Umbilical cord (tissue), 2 donors: ENCODE measurements at places on chromosomes 1 and 21.

GRCh38 chr1:8042134-8042533 is 16.0 kb upstream of the ERRFI1 start:
- DNase-seq, result no peak

GRCh38 chr1:32651461-32652073 is 559 bp downstream of the RBBP4 start:
- no peak for DNase-seq

DNA sequence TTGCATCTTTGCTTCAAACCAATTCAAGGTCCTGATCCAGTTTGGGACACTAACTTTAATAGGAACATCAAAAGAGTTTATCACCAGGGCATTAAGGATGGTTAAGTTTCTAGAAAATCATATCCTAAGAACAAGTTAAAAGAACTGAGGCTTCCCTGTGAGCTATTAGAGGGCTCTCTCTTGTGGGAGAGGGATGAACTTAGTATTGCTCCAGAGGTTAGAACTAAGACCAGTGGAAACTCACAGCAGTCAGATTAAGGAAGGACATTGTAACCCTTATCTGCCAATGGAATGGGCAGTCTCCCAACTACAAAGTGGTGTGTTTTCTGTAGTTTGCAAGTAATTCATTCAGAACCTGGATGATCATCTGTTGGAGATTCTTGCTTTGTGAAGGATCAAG is 36.8 kb downstream of the UBE2U start:
- DNase-seq, result peak; percentile 85

DNA sequence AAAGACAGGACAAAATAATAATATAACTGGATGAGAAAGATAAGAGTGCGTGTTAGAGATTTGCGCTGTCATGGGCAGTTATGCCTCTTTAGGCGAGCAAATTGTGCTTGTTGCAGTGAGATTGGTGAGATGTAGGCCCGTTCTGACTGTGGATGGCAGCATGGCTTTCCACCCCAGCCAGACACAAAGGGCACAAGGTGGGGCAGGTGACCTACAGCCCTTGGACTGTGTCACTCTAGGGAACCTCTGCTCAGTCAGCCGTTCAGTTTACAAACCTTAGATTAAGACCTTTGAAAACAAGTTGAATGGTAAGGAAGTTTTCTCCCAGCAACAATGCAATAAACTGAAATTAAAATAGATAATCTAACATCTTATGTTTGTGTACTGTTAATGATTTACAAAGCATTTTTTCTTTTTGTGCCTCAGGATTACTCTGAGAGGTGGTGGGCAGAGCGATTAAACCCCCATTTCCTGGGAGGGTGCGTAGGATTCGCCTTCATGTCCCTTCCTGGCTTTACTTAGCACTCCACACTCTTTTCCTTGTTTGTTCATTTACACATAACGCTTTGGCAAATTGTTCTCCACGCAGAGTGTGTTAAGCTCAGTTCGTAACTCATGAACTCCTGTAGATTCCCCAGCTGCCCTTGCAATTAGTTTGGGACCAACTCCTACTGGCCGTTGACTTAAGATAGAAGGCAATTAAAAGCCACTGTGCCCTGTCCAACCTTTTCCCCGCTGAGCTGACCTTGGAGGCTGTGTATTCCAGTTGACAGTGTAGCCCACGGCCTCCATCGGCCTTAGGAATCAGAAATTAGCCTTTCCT is 58.1 kb upstream of the IGSF5 start:
- DNase-seq, result no peak

- DNase-seq, result no peak
Measured at GRCh38 chr1:223617323-223618070, 48.0 kb downstream of the CAPN8 start.

GRCh38 chr1:29395736-29396437 is 159.6 kb downstream of the PTPRU start:
- no peak for DNase-seq

- peak; percentile 70 for DNase-seq
Measured at GRCh38 chr1:31587720-31588423, 11.6 kb downstream of the TINAGL1 start.

DNA sequence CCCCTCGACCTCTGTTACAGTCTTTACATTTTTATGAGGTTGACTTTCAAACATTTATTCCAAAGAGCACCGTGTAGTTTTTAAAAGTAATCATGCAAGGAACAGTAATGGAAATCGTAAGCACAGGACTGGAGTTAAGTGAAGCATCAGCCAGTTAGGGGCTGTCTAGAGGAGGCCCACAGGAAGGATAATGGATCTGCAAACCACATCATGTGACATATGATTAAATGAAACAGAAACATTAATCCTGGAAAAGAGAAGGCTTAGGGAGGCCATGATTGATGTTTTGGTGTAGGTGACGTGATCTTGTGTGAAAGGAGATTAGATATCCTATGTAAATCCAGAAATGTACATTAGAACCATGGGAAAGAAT is 25.0 kb downstream of the RGS7 start:
- no peak for DNase-seq

GRCh38 chr1:182762536-182762935 is 27.0 kb upstream of the NPL start:
- DNase-seq, result no peak

DNA sequence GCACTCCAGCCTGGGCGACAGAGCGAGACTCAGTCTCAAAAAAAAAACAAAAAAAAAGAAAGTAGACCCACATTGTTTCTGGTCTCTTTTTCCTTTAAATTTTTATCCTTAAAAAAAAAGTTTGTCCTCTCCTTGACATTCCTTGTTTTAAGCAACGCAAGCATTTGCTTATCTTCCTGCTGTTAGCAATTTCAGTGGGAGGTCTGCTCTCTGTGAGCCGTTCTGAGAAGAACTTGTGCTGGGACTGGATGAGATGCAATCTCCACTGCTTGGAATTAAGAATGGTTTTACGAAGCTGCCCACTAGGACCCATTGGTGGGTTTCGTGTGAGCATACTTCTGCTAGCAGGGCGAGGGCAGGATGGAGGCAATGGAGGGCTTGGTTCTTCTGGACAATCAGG is 225.1 kb upstream of the TMEM51 start:
- DNase-seq, result peak; percentile 79

DNA sequence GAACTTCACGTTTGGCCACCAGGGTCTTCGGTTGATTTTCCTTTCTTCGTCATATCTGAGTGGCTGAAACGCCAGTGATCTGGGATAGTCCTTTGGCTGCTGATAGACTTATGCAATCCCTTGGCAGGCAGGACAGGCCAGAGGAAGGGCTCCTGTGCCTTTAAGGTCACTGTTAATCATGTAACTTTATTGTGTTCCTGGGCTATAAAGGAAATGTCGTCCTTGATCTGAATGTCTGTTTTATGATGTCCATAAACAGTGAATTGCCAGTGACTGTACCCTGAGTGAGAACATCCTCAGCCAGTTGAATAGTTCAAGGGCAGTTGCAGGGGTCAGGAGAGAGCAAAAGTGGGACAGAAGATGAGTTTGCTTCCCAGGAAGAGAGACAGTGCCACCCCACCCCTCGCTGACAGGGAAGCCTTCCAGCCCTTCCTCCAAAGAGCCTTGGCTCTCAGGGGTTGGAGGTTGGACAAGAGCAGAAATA is 68.0 kb downstream of the PDE9A start:
- DNase-seq, result peak; percentile 61

GRCh38 chr1:76867342-76868130 is at the start of gene ST6GALNAC5:
ST6GALNAC5 (plus strand) TSS chr1:76867480.
- peak; percentile 58 for DNase-seq
